ENCODE measurements at places on chromosomes 6 and 20. TPM values are rescaled to one million over a fixed set of nuclear protein-coding genes. Genes with fewer than 3 reads are reported as not detected.

RIPOR3 gene
- total RNA-seq, result 19.2 TPM

COL9A1 gene
- total RNA-seq, result 8.7 TPM

GRCh38 chr6:16851044-16851540 lies 89.8 kb upstream of the ATXN1 start:
- DNase-seq, result no peak

DNA sequence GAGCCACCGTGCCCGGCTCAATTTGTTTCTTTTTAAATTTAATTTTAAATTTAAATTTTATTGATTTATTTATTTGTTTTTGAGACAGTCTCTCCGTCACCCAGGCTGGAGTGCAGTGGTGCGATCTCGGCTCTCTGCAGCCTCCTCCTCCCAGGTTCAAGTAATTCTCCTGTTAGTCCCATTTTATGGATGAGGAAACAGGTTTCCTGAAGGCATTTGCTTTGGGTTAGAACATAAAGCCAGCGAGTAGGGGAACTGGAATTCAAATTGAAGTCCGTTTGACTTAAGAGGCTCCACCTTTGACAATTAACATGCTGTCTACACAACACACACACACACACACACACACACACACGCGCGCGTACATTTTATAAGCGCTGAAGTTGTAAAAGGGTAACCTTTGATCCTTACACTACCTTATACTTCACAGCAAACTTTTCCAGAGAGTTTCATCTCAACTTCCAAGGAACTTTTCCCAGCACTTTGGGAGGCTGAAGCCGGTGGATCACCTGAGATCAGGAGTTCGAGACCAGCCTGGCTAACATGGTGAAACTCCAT lies 232.0 kb downstream of the BCAS1 start:
- DNase-seq, result no peak

DNA sequence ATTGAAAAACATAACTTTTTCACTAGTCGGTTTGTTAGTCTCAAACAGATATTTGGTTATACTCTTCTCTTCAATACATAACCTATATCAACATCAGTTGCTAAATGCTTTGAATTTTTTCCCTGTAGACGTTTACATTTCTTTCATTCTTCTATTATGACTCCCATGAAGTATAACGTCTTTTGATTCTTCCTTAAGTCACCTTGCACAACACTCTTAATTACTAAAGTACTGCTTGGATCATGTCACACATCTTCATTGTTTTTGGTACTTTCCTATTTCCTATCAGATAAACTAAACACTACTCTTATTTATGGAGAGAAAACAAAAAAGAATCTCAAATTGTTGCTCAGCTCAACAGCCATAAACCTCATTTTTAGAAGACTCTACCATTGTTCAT lies 23.0 kb upstream of the BMP5 start:
- no peak for DNase-seq

GRCh38 chr20:48774696-48775095 lies 53.1 kb downstream of the PREX1 start:
- DNase-seq, result no peak

DNA sequence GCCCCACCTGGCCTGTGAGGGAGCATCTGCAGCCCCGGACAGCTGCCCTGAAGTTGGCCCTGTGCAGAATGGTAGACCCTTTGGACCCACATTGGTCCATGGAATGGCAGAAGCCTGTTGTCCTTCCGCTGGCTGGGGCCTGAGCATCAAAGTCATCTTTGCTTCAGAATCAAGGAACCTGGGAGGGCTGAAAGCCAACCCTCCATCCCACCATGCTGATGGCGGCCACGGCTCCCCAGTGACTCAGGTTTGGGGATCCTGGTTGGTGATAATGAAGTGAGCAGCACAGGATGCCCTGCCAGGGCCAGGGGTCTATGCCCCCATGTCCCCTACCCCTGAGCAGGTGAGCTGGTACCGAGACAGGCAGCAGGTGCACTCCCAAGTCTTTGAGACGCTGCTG lies 52.8 kb downstream of the YTHDF1 start:
- no peak for DNase-seq

GRCh38 chr20:25444556-25444955 lies 37.1 kb downstream of the GINS1 start:
- DNase-seq, result no peak
